ENCODE measurements at places on chromosomes 3 and 15.

DNA sequence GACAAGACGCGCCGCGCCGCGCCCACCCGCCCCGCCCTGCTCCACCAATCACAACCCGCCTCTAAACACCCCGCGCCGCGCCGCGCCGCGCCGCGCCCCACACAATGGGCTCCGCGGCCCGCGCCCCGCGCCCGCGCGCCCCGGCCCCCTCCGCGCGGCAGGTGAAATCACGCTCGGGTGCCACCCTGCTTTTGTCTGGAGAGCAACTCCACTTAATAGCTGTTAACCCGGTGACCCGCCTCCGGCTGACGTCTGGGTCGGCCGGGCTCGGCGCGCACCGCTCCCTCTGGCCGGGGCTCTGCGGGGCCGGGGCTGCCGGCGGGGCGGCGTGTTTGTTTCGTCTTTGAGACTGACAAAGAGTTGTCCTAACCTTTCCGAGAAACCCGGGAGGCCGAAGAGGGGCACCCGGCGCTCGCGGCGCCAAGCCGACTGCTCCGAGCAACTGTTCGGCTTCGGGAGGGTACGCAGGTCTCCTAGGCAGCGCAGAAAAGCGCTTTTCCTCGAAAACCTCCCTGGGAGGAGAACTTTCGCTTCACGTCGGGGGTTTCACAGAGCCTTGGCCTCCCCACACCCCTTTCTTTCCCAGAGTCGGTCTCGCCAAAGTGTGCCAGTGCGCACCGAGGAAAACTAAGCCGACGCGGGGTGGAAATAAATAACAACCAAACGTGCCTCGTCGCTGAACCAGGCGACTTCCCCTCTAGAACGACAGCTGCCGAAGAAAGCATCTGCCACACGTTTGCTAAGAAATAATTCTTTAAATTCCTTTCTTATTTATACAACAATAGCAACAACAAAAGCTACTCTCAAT, 518.4 kb downstream of the FOXP1 start:
- H3K4me1 ChIP-seq = peaks cover 11% of the 10 kb centered on the region
- H3K4me3 ChIP-seq = peak overlapping the region; percentile 47
- H3K27me3 ChIP-seq = no peaks in the 10 kb centered on the region
- H3K36me3 ChIP-seq = no peaks in the 10 kb centered on the region
- DNase-seq = peak; percentile 70
- H3K27ac ChIP-seq = peak overlapping the region; percentile 68

- no peak for DNase-seq
- H3K4me3 ChIP-seq = no peak overlapping the region
- no peak overlapping the region for H3K27ac ChIP-seq
- peaks cover 10% of the 10 kb centered on the region for H3K36me3 ChIP-seq
Observed at GRCh38 chr3:71492566-71492965, 91.0 kb downstream of the FOXP1 start.

DNA sequence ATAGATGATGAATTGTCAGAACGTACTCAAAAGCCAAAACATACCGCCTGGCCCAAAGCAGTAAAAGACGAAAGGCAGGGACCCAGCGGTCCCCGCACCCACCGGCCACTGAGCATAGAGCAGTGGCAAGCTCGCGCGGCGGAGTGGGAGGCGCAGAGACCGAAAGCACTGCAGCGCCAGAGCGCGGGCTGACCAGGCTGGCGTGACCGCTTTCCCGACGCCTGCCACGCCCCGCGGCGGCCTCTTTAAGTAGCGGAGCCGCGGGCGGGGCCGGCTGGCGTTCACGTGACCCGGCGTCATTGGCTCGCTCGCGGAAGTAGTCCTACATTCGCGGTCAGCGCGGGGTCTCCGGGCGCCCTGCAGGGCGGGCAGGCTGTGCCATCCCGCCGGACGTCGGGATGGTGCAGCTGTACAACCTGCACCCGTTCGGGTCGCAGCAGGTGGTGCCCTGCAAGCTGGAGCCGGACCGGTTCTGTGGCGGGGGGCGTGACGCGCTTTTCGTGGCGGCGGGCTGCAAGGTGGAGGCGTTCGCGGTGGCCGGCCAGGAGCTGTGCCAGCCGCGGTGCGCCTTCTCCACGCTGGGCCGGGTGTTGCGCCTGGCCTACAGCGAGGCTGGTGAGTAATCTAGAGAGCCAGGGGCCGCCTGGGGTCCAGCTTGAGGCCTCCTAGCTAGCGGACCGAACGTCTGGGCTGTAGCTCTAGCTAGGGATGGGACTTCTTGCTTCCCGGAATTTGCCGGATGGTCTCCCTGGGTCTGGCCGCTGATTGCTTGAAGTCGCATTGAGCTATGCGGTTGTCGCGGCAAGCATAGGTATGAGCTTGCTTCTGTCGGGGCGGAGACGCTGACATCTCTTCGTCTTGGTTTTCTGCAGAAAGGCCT, at the start of gene HPS3:
Gene HPS3, plus strand, starts transcription at position 313 of the 880 bp plus-strand sequence. Its CDS starts 86 bp downstream, at position 399.
- DNase-seq = peak; percentile 89
- H3K27me3 ChIP-seq = no peaks in the 10 kb centered on the region
- H3K4me1 ChIP-seq = peaks cover 12% of the 10 kb centered on the region
- no peaks in the 10 kb centered on the region for H3K36me3 ChIP-seq
- peak within 1 kb of the TSS; percentile 77 for H3K4me3 ChIP-seq
- peak within 1 kb of the TSS; percentile 20 for H3K27ac ChIP-seq

DNA sequence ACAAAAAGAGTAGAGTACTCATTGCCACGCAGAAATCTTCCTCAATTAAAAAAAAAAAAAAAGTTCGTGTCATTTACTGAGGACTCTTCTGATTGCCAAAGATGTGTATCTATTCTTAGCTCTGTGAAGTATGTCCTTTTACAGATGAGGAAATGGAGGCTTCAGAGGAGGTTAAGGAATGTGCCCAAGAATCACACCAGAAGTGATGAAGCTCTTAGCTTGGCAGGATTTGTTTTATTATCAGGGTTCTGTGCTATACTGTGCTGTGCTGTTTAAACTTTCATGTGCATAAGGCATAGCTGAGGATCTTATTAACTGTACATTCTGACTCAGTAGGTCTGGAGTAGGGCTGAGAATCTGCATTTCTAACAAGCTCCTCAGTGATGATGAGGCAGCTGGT, 665.2 kb upstream of the ADAMTS9 start:
- no peaks in the 10 kb centered on the region for H3K27me3 ChIP-seq
- H3K36me3 ChIP-seq = peaks cover 11% of the 10 kb centered on the region
- no peak overlapping the region for H3K27ac ChIP-seq

DNA sequence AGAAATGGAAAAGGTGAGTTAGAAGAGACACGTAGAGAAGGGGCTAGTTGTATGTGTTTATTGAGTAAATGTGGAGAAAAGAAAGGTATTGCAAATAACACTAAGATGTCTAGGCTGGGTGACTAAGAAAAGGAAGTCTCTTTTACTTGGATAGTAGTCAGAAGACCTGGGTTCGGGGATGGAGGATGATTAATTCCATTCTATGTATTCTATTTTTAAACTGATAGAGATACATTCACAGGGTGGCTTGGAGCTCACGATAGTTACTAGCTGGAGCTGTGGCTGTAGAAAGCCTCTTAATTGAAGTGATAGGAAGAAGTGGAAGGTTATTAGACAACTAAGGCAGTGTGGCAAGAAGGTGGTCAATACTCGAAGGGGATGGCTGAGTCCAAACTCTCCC, 65.9 kb upstream of the TNIK start:
- H3K4me3 ChIP-seq = no peak overlapping the region
- H3K27ac ChIP-seq = no peak overlapping the region
- no peak for DNase-seq
- peaks cover 23% of the 10 kb centered on the region for H3K4me1 ChIP-seq
- H3K36me3 ChIP-seq = no peaks in the 10 kb centered on the region

DNA sequence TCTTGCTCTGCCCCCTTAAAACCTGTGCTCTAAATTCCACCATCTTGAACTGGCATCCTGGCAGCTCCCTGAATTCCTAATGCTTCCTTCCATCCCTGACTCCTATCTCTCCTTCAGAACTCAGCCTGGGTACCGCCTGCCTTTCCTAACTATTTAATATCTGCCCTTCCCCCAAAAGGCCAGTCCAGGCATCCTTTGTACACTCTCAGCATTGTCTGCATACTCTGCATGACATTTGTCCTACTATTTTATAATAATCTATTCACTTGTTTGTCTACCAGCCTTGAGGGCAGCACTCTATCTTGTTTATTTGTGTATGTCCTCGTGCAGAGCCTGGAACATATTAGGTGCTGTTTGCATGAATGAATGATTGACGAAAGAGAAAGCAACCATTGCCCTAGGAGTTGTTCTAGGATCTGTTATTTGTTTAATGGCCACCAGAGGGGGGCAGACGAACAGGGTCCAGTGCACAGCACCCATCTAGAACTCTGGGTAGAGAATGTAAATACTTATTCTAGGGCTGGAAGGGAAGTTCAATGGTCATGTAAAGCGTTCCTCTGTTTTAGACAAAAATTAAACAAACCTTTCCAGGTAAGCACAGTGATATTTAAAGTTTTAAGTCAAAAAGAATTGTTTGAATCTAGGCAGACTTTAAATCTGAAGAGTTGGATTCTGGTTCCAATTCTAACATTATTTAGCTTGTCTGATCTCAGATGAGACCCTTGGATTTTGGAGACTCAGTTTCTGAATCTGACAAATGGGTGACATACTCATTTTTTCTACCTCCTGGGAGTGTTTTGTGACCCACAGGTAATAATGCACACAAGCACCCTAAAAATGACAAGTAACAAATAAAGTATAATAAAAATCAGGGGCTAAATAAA, 125.8 kb upstream of the GALNT15 start:
- H3K4me3 ChIP-seq = no peak overlapping the region
- H3K4me1 ChIP-seq = no peaks in the 10 kb centered on the region
- no peaks in the 10 kb centered on the region for H3K36me3 ChIP-seq
- peak; percentile 73 for DNase-seq

DNA sequence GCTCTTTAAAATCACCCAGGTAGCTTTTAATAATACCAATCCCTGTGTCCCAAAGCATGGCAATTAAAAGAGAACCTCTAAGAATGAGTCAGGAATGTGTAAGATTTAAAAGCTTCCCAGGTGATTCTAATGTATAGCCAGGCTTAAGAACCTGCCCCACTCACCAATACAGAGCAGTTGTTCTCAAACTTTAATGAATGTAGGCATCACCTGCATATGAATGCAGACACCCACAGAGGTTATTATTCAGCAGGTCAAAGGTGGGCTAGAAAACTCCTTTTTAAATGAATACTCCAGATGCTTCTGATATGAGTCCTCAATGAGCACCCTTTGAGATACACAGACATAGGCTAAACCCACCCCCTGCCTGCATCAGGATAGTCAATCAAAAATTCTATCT, 298.1 kb upstream of the KCNMB2 start:
- H3K27me3 ChIP-seq = no peaks in the 10 kb centered on the region
- DNase-seq = no peak
- no peaks in the 10 kb centered on the region for H3K36me3 ChIP-seq
- no peak overlapping the region for H3K27ac ChIP-seq

- no peak for DNase-seq
- no peaks in the 10 kb centered on the region for H3K36me3 ChIP-seq
- H3K27me3 ChIP-seq = no peaks in the 10 kb centered on the region
- H3K4me3 ChIP-seq = no peak overlapping the region
- H3K27ac ChIP-seq = no peak overlapping the region
Observed at GRCh38 chr3:97892852-97893251, 71.0 kb downstream of the CRYBG3 start.

GRCh38 chr3:113105966-113106660, 105.2 kb upstream of the BOC start:
- H3K4me3 ChIP-seq = no peak overlapping the region
- H3K27me3 ChIP-seq = peaks cover 7% of the 10 kb centered on the region

- no peak overlapping the region for H3K27ac ChIP-seq
- H3K4me1 ChIP-seq = 0 out of 3 replicates have a peak, but pooled peaks cover 2% of the 10 kb centered on the region
- DNase-seq = no peak
- H3K27me3 ChIP-seq = no peaks in the 10 kb centered on the region
Observed at GRCh38 chr3:141402476-141403171, 34.3 kb downstream of the ZBTB38 start.

GRCh38 chr15:85406916-85407315, 26.5 kb downstream of the AKAP13 start:
- no peak overlapping the region for H3K4me3 ChIP-seq
- H3K27me3 ChIP-seq = no peaks in the 10 kb centered on the region
- no peak for DNase-seq
- H3K27ac ChIP-seq = no peak overlapping the region
- no peaks in the 10 kb centered on the region for H3K36me3 ChIP-seq

GRCh38 chr3:176514297-176514696, 683.0 kb downstream of the TBL1XR1 start:
- DNase-seq = peak; percentile 87
- H3K4me1 ChIP-seq = no peaks in the 10 kb centered on the region
- H3K4me3 ChIP-seq = no peak overlapping the region
- H3K36me3 ChIP-seq = no peaks in the 10 kb centered on the region
- no peaks in the 10 kb centered on the region for H3K27me3 ChIP-seq

- no peak for DNase-seq
- peaks cover 11% of the 10 kb centered on the region for H3K4me1 ChIP-seq
- no peak overlapping the region for H3K27ac ChIP-seq
- peaks cover 46% of the 10 kb centered on the region for H3K36me3 ChIP-seq
- no peaks in the 10 kb centered on the region for H3K27me3 ChIP-seq
Observed at GRCh38 chr15:60476713-60477112, 2.2 kb downstream of the ICE2 start.

DNA sequence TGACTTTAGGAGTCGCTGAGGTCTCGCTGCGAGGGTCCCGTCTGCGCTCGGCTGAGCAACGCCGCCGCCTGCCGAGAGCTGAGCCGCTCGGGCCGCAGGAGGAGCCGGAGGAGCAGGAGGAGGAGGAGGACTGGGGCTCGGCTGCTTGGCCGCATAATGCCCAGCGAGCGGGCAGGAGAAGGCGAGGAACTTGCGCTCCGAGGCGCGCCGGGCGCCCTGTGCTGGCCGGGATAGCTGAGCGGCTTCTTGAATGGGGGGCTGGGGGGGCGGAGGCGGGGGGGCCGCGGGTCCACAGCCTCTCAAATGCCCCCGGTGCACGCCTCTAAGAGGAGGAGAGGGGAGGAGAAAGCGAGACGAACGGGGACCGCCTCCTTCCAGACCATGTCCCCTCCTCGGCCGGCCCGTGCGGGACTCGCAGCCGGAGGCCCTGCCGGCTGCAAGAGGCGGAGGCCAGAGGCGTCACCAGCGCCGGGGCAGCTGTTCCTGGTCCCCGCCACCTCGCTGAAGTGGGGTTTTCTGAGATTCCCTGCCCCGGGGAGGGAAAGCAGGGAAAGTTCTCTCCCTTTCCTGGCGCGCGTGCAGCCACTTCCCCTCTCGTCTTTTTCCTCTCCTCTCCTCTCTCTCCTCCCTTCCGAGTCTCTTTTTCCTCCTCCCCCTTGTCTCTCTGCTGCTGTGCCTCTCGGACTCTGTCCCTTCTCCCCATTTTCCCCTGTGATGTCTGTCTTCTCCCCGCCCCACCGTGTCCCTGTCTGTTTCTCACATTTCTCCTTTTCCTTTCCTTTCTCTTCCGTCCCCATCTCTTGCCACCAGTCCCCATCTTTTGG, at the start of gene ADAMTS9:
Gene ADAMTS9, minus strand, starts transcription at position 220 of the 824 bp plus-strand sequence. CDS start 343 bp downstream, outside the sequence.
- H3K4me1 ChIP-seq = peaks cover 14% of the 10 kb centered on the region
- H3K27me3 ChIP-seq = peaks cover 7% of the 10 kb centered on the region
- no peak within 1 kb of the TSS for H3K27ac ChIP-seq
- H3K4me3 ChIP-seq = no peak within 1 kb of the TSS

DNA sequence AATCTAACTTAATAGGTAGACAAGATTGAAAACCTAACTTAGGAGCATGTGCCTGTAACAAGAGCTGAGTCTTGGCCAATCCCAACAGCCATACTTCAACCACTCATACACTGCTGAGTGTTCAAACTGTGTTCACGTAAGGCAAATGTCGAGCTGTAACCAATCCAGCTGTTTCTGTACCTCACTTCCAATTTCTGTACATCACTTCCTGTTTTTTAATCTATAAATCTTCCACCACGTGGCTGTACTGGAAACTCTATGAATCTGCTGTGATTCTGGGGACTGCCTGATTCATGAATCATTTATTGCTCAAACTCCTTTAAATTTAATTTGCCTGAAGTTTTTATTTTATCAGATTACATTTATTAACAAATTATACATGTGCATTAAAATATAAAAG, 44.6 kb upstream of the NEDD4 start:
- H3K27me3 ChIP-seq = no peaks in the 10 kb centered on the region
- H3K27ac ChIP-seq = no peak overlapping the region
- peaks cover 16% of the 10 kb centered on the region for H3K4me1 ChIP-seq
- no peak for DNase-seq
- no peaks in the 10 kb centered on the region for H3K36me3 ChIP-seq

All from K562 (cell line).